ENCODE measurements at places on chromosomes 5 and 9. TPM values are rescaled to one million over a fixed set of nuclear protein-coding genes. Genes with fewer than 3 reads are reported as not detected.

GRCh38 chr9:81578606-81579005 is 110.7 kb downstream of the TLE1 start:
- no peaks in the 10 kb centered on the region for H3K27me3 ChIP-seq
- H3K4me1 ChIP-seq, result no peaks in the 10 kb centered on the region
- no peak for DNase-seq
- no peaks in the 10 kb centered on the region for H3K36me3 ChIP-seq
- no peak overlapping the region for H3K4me3 ChIP-seq

DNA sequence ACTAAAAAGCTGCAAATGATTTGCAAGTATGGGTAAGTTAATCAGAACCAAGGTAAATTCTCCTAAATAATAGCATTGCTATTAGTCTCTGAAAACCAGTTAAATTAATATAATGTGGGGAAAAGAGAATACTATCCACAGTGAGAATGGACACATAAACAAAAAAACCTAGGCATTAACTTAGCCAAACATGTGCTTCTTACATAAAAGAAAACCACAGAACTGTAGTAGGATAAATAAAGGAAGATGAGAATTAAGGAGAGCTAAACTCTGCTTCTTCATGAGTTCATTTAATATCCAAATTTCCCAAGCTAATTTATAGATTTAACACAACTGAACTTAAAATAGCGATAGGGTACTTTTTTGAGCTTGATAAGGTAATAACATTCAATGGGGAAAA is 31.8 kb downstream of the ABCA1 start:
- no peak overlapping the region for H3K27ac ChIP-seq
- H3K4me3 ChIP-seq, result no peak overlapping the region
- no peaks in the 10 kb centered on the region for H3K36me3 ChIP-seq
- no peak for DNase-seq

- no peak overlapping the region for H3K27ac ChIP-seq
- no peaks in the 10 kb centered on the region for H3K4me1 ChIP-seq
- H3K36me3 ChIP-seq, result no peaks in the 10 kb centered on the region
- no peaks in the 10 kb centered on the region for H3K27me3 ChIP-seq
- no peak for DNase-seq
Observed at GRCh38 chr9:33619666-33620404, 95.8 kb downstream of the ANKRD18B start.

MYORG gene
- polyA plus RNA-seq, result 3.1 TPM

DNA sequence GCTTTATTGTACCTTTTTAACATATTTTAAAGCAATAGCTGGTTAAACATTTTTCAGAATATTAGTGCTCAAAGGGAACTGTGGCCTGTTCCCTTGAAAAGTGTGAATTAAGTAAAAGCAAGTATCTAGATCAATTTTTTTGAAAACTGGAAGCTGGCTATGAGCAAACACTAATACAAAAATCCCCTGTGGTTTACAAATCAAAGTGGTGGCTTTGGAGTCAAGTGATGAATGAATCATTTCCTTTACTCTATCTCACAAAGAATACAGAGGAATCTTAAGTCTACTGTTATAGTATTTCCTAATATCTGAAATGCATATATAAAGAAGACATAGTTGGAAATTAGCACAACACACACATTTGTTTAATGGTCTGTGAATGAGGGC is 212.4 kb upstream of the C9orf72 start:
- no peaks in the 10 kb centered on the region for H3K36me3 ChIP-seq
- no peaks in the 10 kb centered on the region for H3K4me1 ChIP-seq
- no peak for DNase-seq
- no peaks in the 10 kb centered on the region for H3K27me3 ChIP-seq

All from left lung (tissue), 14 donors.